ENCODE measurements at places on chromosomes 4 and X. TPM values are rescaled to one million over a fixed set of nuclear protein-coding genes. Genes with fewer than 3 reads are reported as not detected.

- DNase-seq, result no peak
These were observed 45.7 kb downstream of the TRIM61 start for GRCh38 chr4:164931551-164932324.

Gene TRMT44
- total RNA-seq, result 28.2 TPM

DNA sequence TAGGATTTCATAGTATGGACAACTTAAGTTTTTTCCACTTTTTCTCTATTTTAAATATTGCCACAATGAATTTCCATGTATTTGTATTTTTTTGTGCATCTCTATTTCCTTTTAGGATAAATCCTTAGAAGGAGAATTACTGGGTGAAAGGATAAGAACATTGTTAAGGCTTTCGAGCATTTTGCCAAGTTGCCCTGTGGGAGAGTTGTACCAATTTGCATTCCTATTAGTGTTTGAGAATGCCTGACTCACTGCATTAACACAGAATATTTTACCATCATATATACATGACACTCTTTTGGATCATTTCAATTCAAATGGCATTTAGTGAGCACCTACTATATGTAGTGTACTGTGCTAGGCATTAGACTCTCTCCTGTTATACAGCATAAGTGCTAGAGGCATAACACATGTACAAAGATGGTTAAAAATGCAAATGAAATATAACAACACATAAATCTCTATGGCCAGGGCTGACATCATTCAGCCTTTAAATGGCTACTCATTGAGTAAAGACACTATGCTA, 57.0 kb downstream of the PLAC1 start:
- no peak for DNase-seq

DNA sequence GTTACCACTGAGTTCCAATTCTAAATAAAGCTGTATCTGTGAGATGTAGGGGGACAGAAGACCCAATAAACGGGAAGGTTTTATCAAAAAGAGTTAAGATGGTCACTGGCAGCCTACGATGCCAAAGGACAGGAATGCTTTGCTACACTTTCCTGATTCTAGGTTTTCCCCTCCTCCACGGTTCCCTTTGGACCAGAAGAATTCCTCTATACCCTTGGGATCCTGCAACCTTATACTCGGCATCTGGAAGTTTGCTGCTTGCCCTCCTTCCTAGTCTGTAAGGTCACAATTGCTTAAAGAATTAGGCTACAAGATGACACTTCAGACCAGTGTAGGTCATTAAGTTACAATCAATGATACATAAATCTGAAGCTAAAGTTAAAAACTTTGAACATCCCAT, 64.3 kb downstream of the SCML2 start:
- no peak for DNase-seq

GRCh38 chr4:163701916-163702315, 207.4 kb downstream of the TMA16 start:
- DNase-seq, result no peak

GRCh38 chr4:106614441-106614840, 245.9 kb upstream of the GIMD1 start:
- DNase-seq, result no peak

DNA sequence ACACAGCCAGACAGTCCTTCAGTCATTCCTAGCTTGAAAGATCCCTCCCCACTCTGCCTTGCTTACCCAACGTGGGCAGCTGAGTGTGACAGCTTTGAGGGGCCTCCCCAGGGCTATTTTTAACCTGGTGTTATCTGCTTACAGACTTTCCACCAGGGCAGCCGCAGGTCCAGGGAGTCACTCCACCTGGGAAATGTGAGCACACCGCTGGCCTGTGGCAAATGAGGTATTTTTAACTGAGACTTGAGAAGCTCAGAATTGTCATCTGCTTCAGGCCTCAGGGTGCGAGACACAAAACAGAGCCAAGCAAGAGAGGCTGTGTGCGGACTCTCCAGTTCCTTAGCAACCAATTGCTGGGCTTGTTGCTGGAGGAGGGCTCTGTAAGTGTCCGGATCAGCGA, 13.0 kb downstream of the CORIN start:
- no peak for DNase-seq

Data from breast epithelium (tissue), 4 donors.